ENCODE measurements at places on chromosomes 3 and 15.

GRCh38 chr3:62876064-62876463, 848 bp upstream of the CADPS start:
- DNase-seq: no peak

DNA sequence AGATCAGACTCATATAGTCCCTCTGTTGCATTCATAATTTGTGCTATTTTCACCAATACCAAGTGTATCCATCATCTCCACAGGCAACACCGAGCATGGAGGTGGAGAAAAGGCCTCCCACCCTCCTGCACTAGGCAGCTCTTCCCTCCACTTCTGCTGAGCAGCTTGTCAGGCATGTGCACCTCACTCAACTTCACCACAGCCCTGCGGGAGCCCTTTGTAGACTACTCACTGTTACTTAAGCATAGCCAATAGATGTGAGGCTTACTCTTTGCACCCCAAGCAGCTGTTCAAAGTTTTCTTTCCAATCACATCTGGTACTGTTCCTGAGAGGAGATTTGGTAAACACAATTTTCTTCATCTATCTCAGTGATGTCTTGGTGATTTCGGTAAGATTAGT, 16.9 kb upstream of the GUCA1C start:
- no peak for DNase-seq

DNA sequence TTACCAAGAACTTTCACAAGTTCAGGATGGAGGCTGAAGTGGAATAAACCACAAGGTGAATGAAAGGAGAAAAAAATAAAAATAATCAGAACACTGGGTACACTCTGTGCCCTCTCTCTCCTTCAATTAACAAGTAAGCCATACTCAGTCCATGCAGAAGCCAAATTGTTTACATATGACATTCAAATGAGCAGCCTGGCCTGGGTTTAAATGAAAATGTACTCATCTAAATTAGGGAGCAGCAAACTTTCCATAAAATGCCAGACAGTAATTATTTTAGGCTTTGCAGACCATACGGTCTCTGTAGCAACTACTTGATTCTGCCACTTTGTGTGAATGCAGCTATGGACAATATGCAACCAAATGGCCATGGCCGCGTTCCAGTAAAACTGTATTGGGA, 376.6 kb downstream of the MAGI1 start:
- DNase-seq: no peak

GRCh38 chr3:175861916-175862315, 1002.8 kb downstream of the NAALADL2 start:
- DNase-seq: no peak

DNA sequence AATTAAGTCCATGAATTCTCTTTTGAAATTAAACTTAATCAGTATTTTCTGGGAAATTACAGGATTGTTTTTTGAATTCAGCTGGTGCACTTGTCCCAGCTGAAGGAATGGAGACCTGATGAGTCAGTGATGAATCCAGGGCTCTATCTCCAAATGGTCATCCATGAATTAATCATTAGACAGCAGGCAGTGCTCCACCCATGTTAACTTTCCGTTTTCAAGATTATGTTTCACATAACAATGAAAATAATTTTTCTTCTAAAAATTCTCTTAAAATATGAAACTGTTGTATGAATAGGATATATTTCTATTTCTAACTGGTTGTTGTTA, 13.9 kb upstream of the PAQR9 start:
- no peak for DNase-seq

DNA sequence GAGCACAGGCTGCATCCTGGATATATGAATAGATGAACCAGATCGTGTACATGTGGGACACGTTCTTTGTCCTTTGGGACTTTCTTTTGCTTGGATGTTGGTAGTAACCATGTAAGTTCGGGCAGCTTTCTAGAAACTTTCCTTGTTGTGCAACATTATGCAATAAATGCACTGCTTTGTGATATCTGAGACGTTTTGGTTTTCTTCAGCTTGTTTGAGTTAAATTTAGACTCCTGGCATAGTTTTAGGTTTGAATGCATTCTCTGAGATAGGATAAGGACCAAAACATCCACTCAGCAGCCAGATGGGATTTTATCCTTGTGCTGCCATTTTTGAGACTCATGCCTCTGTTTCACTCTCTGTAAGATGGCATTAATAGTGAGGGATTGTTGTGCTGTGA, 158.9 kb downstream of the IGF1R start:
- DNase-seq: no peak

DNA sequence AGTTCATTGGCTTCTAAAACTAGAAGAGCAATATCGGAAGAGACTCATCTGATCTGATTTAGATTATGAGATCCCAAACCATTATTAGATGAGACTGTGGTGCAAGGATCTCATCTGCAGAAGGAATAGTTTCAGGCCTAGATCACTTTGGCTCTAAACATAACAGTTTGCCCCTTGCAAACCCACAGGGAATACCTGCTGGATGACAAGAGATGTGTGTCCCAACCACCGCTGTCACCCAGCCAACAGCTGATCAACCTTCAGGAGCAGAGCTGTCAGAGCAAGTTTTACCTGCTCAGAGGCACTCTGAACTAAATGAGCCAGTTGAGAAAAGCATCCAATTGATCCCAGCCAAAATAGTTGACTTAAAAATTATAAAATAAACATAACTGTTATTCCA, 64.0 kb upstream of the ST3GAL6 start:
- no peak for DNase-seq

DNA sequence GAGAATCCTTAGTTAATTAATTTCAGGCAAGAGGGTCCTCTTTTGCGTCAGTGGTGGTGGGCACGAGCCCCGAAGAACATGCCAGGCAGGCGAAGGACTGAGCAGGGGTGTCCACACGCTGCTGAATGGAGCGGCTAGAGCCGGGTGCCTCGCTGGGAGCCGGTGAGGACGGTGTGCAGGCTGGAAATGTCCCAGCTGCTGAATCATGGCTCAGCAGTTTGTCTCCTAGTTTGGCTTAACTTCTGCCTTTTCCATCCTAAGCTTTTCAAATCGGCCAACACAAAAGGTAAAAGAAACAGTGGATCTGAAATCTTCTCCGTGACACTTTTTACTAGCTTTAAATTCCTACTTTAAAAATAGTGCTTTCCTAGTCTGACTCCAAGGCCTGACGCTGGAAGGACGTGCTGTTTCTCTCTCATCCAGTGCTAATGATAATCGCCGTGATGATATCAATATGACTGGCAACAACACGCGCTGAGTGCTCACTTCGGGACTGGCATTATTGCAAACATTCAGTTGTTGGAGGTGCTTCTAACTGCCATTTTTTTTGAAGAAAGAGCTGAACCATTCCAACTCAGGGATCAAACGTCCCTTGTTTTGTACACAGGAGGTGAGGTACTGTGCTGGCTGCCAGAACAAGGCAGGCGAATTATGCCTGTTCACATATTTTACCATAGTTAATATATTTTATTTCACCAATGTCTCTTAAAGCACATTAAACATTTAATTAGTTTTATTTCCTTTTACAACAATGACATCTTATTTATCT, 19.8 kb downstream of the PCSK6 start:
- DNase-seq: no peak

GRCh38 chr3:118736107-118736506, 298.5 kb downstream of the IGSF11 start:
- no peak for DNase-seq

DNA sequence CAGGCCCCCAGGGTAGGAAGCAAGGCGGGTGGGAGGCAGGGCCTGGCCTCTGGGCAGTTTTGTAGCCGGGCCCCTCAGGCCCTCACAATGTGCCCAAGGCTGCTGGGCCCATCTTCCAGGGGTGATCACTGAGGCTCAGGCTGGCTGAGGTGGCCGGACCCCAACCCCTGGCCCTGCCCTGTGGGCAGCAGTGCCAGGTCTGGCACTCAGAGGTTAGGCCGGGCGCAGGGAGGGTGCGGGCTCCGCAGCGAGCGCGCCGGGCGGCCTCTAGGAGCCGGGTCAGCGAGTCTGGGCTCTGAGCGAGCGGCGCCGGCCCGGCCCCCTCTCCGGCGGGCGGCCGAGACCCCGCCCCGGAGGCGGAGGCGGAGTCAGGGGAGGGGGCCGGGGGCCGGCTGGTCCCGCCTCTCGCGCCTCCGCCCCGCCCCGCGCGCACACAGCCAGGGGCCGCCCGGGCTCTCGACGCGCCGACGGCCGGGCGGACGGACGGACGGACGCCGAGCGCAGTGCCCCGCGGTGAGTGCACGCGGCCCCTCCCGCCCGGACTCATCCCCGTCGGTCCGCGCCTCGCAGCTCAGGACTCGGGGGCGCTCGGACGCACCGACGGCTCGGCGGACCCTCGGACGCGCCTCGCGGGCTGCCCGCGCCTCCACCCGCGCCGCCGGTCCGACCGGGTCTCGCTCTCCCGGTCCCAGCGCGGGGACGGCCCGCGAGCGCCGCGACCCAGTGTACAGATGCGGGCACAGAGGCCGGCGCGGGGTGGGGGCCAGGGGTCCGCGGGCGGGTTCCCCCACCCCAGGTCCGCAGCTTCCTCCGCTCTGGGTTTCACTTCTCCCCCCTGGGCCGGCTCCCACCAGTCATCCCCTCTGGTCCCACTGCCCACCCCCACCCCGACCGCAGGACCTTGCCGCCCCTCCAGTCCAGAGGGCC, at the start of gene FBLN2:
FBLN2 (plus strand) TSS at position 430 of the 927 bp plus-strand sequence. CDS start 21,231 bp downstream, outside the sequence.
- DNase-seq: no peak

- DNase-seq: no peak
These were observed 25.6 kb upstream of the GOLGA6L2 start for GRCh38 chr15:23472678-23473077.

GRCh38 chr3:33363113-33363800, 76.9 kb downstream of the UBP1 start:
- no peak for DNase-seq

DNA sequence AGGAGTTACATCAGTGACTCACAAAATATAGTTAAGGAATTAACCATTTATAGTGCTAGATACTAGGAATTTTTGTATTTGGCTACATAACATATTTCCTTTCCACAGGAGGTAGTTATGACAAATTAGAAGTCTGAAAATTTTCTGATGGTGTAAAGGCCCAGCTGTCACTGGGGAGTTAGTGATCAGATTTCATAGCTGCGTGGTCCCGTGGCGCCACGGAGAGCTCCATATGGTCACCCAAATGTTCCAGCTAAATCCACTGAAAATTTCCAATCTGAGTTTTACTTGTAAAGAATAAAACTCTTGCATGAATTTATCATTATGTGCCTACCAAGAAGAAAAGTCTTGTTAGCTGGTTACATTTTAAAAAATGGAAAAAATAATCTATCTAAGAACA, 368.9 kb upstream of the PLSCR5 start:
- no peak for DNase-seq

DNA sequence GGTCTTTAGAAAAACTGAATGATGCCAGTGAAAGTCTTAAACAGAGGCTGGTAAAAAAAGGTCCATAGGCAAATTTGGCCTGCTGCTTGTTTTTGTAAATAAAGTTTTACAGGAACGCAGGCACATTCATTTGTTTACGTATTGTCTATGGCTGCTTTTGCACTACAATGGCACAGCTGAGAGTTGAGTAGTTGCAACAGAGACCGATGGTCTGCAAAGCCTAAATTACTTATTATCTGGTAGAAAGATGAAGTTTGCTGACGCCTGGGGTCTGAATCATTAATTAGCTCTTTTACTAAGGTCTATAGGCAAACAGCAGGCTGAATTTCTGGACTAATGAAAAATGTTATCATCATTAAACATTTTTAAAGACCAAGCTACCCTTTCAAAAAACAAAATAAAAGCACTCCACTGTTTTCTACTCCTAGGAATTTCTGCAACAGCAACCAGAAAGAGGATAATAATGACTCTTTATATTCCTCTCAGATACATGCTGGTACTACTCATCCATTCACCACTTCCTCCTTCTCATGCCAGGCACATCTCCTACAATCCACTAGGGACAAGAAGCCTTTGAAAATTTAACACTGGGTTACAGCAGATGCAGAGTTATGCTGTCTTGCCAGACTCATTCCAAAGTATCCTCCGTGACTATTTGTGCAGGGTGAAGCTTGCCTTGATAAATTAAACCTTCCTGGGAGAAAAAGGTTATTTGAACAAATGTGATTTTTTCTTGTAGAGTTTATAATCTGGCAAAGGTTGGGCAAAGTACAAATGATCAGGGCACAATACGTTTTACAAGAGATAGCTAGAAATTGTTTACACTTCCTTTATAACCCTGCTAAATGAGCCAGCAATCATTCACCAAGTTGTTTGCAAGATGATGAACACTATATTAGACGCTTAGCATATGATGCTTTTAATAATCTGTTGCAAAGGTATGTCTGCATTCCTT, 6.0 kb downstream of the GATM start:
- DNase-seq: no peak

DNA sequence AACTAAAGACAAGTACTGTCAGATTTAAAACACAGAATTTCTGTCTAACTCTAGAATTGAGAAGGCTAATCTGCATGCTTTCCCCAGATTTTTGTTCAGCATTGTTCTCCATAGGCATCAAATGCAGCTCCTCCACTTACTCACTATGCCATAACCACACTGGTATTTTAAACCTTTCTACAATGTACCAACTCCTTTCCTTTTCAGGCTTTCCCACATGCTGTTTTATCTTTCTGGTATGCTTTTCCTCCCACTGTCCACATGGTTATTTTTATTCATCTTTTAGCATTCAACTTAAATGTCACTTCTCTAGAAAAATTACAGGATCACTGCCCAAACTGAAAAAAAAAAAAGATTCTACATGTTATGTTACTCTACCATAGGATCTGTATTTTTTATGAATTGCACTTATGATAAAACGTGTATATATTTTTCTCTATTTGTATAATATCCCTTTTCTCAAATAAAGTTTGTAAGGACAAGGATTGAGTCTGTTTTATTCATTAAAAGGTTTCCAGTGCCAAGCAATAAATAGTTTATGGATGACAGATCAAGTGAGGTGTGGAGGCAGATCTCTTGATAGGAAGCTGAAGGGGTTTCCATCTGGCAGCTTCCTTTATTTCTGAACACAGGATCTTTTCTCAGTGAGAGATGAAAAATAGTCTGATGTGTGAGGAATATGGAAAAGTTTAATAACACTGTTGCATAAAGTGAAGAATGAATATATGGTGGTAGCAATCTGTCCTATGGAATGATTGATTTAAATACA, 1064.5 kb downstream of the ZPLD1 start:
- no peak for DNase-seq

GRCh38 chr15:39878406-39878785, 41.7 kb downstream of the GPR176 start:
- no peak for DNase-seq

- DNase-seq: no peak
These were observed 288.8 kb downstream of the ROBO2 start for GRCh38 chr3:77328690-77329089.

GRCh38 chr15:70088455-70088854, 9.3 kb downstream of the TLE3 start:
- no peak for DNase-seq

DNA sequence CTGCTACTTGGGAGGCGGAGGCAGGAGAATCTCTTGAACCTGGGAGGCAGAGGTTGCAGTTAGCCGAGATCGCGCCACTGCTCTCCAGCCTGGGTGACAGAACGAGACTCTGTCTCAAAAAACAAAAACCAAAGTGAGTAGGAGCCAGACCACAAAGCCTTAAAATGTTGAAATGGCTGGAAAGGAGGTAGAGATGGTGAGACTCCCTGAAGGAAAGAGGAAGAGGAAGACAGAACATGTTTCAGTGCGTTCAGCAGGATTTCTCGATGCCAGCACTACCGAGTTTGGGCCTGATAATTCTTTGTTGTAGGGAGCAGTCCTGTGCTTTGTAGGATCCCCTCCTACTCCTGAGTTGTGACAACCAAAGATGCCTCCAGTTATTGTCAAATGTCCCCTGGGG, 189.9 kb downstream of the AKAP13 start:
- DNase-seq: no peak

Data from stimulated activated CD8-positive, alpha-beta memory T cell treated with anti-CD3 and anti-CD28 coated beads, Interleukin-15, amount 100 ng/mL, for 1 hour (primary cell).